ENCODE measurements at places on chromosomes 2 and 18. TPM values are rescaled to one million over a fixed set of nuclear protein-coding genes. Genes with fewer than 3 reads are reported as not detected.

- no peak overlapping the region for H3K4me3 ChIP-seq
- H3K36me3 ChIP-seq = peaks cover 39% of the 10 kb centered on the region
- DNase-seq = no peak
- H3K27ac ChIP-seq = no peak overlapping the region
Measured at GRCh38 chr18:58534535-58535301, 94.2 kb downstream of the ALPK2 start.

DNA sequence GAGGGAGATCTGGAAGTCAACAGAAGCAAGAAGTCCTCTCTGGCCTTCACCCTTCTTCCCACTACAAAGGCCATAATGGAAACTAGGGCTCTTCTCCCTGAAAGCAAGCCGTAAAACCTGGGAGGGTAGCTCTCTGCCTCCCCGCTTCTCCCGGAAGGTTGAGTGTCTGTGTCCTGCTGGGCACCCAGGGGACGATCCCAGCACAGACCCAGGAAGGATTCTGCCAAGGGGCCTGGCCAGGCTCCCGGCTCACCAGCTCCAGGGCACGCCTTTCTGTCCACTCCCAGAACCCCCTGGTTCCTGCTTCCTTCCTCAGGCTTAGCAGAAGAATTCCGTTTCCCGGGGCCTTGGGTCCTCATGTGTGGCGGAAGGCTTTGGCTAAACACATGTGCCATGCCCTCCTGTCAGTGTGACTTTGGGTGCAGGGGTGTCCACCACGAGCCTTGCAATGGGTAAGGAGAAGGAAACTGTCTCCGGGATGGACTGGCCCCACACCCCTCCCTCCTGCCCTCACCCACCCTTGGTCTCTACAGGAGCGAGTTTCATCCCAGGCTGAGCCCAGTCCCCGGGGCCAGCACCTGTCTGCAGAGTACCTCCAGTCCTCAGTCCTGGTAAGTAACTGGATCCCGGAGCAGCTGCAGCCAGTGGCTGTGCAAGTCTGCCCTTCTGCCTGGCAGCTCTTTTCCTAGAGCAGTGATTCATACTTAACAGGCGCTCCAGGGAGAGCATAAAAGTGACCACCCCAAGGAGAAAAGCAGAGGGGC lies 135.8 kb downstream of the TPO start:
- peaks cover 21% of the 10 kb centered on the region for H3K4me1 ChIP-seq
- no peaks in the 10 kb centered on the region for H3K27me3 ChIP-seq
- no peak overlapping the region for H3K4me3 ChIP-seq
- no peaks in the 10 kb centered on the region for H3K36me3 ChIP-seq
- no peak overlapping the region for H3K27ac ChIP-seq
- DNase-seq = peak; percentile 16

DNA sequence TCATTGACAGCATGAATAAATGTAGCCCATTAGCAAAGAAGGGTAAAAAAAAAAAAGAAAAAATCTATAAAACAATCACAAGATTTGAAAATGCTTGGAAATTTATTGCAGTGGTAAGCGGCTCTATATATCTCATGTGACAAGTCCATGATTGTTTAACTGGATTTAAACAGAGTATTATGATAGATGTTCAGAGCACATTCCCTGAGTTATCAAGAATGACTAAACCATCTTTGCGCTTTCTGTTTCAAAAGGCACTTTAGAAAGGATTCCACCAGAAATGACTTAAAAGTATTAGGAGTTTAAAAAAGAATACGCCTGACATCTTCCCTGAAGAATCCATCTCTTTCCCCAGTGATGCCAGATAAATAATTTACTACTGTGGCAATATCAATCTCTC lies 409.5 kb upstream of the UBE2E3 start:
- H3K4me3 ChIP-seq = no peak overlapping the region
- no peaks in the 10 kb centered on the region for H3K36me3 ChIP-seq
- no peaks in the 10 kb centered on the region for H3K4me1 ChIP-seq
- no peaks in the 10 kb centered on the region for H3K27me3 ChIP-seq
- no peak overlapping the region for H3K27ac ChIP-seq

- peak overlapping the region; percentile 60 for H3K27ac ChIP-seq
- peaks cover 7% of the 10 kb centered on the region for H3K4me1 ChIP-seq
- H3K4me3 ChIP-seq = no peak overlapping the region
- H3K36me3 ChIP-seq = peaks cover 16% of the 10 kb centered on the region
- H3K27me3 ChIP-seq = no peaks in the 10 kb centered on the region
Measured at GRCh38 chr2:26274058-26274613, 29.4 kb downstream of the HADHB start.

- no peaks in the 10 kb centered on the region for H3K36me3 ChIP-seq
- no peak overlapping the region for H3K27ac ChIP-seq
- no peak overlapping the region for H3K4me3 ChIP-seq
- no peaks in the 10 kb centered on the region for H3K27me3 ChIP-seq
- peaks cover 3% of the 10 kb centered on the region for H3K4me1 ChIP-seq
Measured at GRCh38 chr2:130826821-130827501, 9.8 kb upstream of the ARHGEF4 start.

DNA sequence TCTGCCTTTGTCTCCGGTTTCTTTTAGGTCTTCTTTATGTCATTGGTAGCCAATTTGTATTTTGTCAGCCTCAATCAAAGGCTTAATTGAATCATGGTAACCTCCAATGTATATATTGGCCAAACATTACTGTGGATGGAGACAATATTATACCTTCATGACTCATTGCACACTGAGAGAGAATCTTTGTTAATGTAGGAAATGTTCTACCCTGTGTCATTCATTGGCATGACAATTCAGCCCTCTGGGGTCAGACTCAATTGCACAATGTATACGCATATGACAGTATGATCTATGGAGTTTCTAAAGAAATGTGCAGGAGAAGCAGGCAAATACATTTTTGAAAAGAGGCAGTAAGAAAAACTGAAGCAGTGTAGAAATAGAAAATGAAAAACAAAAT lies 162.6 kb downstream of the PDE11A start:
- H3K4me3 ChIP-seq = no peak overlapping the region
- H3K4me1 ChIP-seq = no peaks in the 10 kb centered on the region
- no peaks in the 10 kb centered on the region for H3K27me3 ChIP-seq

DNA sequence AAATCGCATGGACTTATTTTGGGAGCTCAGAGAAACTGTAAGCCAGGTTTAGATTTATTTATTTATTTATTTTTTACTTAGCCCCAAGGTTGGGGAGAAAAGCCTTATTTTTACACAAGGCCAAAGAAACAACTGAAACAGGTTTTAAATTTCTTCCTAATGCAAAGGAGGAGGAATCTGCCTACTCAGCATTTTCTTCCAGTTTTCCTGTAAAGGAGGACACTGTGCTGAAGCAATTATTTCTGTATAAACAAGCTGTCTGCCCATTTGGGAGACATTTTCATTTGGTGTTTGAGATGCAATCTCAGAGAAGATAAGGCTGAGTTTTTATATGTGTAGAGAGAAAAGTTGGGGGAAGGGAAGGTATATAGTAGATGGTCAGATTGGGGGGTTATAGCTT lies 125.0 kb downstream of the ETAA1 start:
- H3K36me3 ChIP-seq = no peaks in the 10 kb centered on the region
- no peak overlapping the region for H3K4me3 ChIP-seq
- no peak overlapping the region for H3K27ac ChIP-seq
- no peaks in the 10 kb centered on the region for H3K27me3 ChIP-seq
- H3K4me1 ChIP-seq = peaks cover 7% of the 10 kb centered on the region

GRCh38 chr2:42957861-42958301 lies 165.5 kb upstream of the HAAO start:
- no peak overlapping the region for H3K27ac ChIP-seq
- no peaks in the 10 kb centered on the region for H3K27me3 ChIP-seq
- no peak for DNase-seq
- peaks cover 29% of the 10 kb centered on the region for H3K4me1 ChIP-seq

DNA sequence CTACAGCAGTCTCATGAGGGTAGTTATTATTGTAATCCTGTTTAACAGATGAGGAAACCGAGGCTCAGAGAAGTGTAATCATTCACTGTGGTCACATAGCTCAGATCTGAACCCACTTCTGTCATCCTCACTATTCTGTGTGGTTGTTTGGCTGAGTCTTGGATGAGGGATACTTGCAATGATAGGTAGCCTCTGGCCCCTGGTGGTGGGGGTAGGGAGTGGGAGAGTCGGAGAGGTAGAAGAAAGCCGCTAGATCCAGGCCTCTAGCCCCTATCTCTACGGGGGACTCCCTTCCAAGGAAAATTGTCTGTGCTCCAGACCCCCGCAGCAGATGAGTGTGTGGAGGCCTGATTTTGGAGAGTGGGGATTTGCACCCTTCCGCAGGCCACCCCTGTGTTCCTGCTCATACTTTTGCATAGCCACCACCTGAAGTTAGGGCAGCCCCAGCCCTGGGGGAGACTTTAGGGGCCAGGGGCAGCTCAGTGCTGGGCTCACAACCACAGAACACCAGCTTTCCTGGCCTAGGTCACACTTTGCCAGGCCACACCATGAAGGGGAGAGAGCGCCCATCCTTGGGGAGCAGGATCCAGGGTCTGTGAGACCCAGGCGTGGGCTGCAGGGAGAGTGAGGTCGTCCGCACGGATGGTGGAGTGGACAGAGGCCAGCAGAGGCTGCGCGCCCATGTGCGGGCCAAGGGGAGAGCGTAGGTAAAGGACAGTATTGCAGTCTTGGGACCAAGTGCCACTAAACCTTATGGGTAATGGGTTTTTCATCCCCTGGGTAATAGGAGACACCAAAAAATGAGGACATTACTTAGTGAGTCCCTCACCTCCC lies 148.2 kb downstream of the GLI2 start:
- H3K27me3 ChIP-seq = no peaks in the 10 kb centered on the region
- H3K4me1 ChIP-seq = peaks cover 11% of the 10 kb centered on the region
- DNase-seq = no peak
- no peaks in the 10 kb centered on the region for H3K36me3 ChIP-seq
- no peak overlapping the region for H3K4me3 ChIP-seq
- no peak overlapping the region for H3K27ac ChIP-seq

- H3K27ac ChIP-seq = no peak overlapping the region
- H3K4me3 ChIP-seq = no peak overlapping the region
- no peaks in the 10 kb centered on the region for H3K4me1 ChIP-seq
- no peak for DNase-seq
Measured at GRCh38 chr18:31206071-31206470, 43.4 kb upstream of the DSC1 start.

GRCh38 chr2:84781942-84782716 lies 98.8 kb downstream of the TRABD2A start:
- peak; percentile 15 for DNase-seq
- H3K4me3 ChIP-seq = no peak overlapping the region
- H3K36me3 ChIP-seq = no peaks in the 10 kb centered on the region
- H3K27me3 ChIP-seq = no peaks in the 10 kb centered on the region
- H3K27ac ChIP-seq = no peak overlapping the region

DNA sequence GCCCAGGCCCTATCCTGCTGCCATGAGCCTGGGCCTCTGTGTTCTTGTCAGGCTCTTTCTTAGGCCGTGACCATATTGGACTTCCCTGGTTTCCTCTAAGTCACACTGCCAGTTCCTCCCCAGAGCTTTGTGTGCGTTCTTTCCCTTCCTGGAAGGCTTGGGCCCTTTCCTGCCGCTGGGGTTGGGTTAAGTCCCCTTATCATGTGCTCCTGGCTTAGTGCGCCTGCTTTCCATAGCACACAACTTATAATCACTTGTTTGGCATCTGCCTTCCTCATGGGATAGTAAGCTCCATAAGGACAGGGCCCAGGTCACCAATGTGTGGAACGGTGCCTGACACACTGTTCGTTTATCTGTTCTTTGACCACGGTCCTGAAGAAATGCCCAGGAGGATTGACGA lies 31.3 kb downstream of the NIFK start:
- DNase-seq = no peak
- no peak overlapping the region for H3K4me3 ChIP-seq
- no peaks in the 10 kb centered on the region for H3K36me3 ChIP-seq
- no peak overlapping the region for H3K27ac ChIP-seq
- H3K27me3 ChIP-seq = no peaks in the 10 kb centered on the region

GRCh38 chr2:118012778-118013177 lies 1.1 kb downstream of the CCDC93 start:
- DNase-seq = no peak
- peaks cover under 1% of the 10 kb centered on the region for H3K36me3 ChIP-seq
- H3K4me3 ChIP-seq = peak overlapping the region; percentile 80
- H3K27me3 ChIP-seq = no peaks in the 10 kb centered on the region
- no peak overlapping the region for H3K27ac ChIP-seq
- H3K4me1 ChIP-seq = peaks cover 3% of the 10 kb centered on the region

DNA sequence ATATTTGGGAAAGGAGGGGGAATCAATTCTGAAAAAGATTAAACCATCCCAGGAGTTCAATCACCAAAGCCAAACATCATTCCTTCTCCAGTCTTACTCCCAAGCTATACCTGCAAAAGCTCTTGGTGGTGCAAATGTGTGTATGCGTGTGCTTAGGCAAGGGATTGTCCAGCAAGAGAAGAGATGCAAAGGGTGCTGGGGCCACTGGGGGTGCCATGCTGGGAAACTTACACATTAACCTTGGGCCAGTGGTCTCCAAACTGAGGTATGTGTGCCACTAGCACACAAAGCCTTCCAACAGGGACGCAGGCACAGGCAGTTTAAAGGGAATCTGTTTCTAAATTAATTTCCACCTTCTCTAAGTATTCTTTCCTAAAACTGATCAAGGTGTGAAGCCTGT lies 307.9 kb downstream of the NBAS start:
- no peak overlapping the region for H3K4me3 ChIP-seq
- no peaks in the 10 kb centered on the region for H3K27me3 ChIP-seq
- H3K4me1 ChIP-seq = no peaks in the 10 kb centered on the region
- no peak overlapping the region for H3K27ac ChIP-seq
- no peaks in the 10 kb centered on the region for H3K36me3 ChIP-seq

GRCh38 chr2:202756598-202756997 lies 115.0 kb downstream of the ICA1L start:
- DNase-seq = no peak
- H3K4me3 ChIP-seq = no peak overlapping the region
- peaks cover 11% of the 10 kb centered on the region for H3K36me3 ChIP-seq
- H3K27me3 ChIP-seq = no peaks in the 10 kb centered on the region
- H3K27ac ChIP-seq = no peak overlapping the region

GRCh38 chr18:53457068-53457467 lies 767.4 kb downstream of the MBD2 start:
- DNase-seq = no peak
- no peaks in the 10 kb centered on the region for H3K36me3 ChIP-seq
- H3K4me1 ChIP-seq = no peaks in the 10 kb centered on the region
- H3K27me3 ChIP-seq = no peaks in the 10 kb centered on the region
- no peak overlapping the region for H3K27ac ChIP-seq

DNA sequence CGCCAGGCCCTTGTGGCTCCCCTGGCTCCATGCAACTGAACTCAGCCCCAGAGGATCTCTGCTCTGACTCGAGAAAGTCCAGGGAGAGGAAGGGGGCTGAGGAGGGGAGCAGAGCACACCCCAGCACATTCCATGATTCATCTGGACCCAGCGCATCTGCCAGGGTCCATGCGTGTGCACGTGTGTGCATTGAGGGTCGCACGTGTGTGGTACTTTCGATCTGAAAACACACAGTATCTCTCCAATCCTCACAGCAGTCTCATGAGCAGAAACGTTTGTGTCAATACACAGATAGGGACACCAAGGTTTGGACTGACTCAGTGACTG lies 146.4 kb upstream of the ID2 start:
- peaks cover 12% of the 10 kb centered on the region for H3K4me1 ChIP-seq
- no peak overlapping the region for H3K27ac ChIP-seq
- no peaks in the 10 kb centered on the region for H3K36me3 ChIP-seq
- no peaks in the 10 kb centered on the region for H3K27me3 ChIP-seq

- no peak overlapping the region for H3K27ac ChIP-seq
- peaks cover 5% of the 10 kb centered on the region for H3K4me1 ChIP-seq
- H3K27me3 ChIP-seq = no peaks in the 10 kb centered on the region
- no peaks in the 10 kb centered on the region for H3K36me3 ChIP-seq
- H3K4me3 ChIP-seq = no peak overlapping the region
- DNase-seq = no peak
Measured at GRCh38 chr2:203565076-203565475, 30.0 kb upstream of the RAPH1 start.

Gene ATP5MC3
- polyA plus RNA-seq = 365 TPM

Gene CERKL
- polyA plus RNA-seq = not detected

Gene TCF7L1
- 9.5 TPM for polyA plus RNA-seq

Gene PLEKHH2
- 3.3 TPM for polyA plus RNA-seq

Gene NOP58
- polyA plus RNA-seq = 54.0 TPM

Gene DIPK1C
- polyA plus RNA-seq = not detected

Measured in IMR-90 (cell line).